ENCODE measurements at places on chromosomes 11 and 22. TPM values are rescaled to one million over a fixed set of nuclear protein-coding genes. Genes with fewer than 3 reads are reported as not detected.
A peak's percentile ranks its signal among the peaks of the same experiment; 100 is the strongest.

DNA sequence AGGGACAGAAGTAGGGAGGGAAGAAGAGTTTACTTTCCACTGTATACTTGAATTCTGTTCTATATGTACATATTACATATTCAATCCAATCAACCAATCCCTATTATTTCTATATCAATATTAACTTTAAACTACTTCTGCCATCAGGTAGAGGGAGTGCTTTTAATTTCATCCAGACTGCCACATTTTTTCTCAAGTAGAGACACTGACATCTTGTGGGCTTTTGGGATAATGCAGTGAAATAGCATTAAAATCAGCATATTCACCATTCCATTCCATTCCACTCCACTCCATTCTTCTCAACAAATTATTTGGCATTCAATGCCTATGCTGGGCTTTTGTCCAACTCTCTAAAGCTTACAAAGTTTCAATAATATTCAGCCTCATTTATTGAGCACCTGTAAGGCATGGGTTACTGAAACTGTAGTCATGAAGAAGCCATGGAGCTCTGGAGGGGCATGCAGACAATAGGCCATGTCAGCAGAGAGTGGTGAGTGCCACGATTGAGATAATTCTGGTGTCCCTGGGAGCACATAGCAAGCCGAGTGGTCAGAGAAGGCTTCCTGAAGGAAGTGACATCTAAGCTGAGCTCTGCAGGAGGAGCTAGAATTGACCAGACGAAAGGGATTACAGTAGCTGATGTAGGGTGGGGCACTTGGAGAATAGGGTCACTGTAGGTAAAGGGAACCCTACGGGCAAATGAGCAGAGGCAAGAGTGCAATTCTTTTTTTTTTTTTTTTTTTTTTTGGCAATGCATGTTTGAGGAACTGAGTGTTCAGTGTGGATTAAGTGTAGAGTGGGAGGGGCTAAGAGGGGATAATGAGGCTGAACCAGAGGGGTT lies 12.8 kb upstream of the CLPB start:
- no peaks in the 10 kb centered on the region for H3K36me3 ChIP-seq
- H3K27me3 ChIP-seq, result no peaks in the 10 kb centered on the region
- no peaks in the 10 kb centered on the region for H3K4me1 ChIP-seq
- no peak overlapping the region for H3K27ac ChIP-seq
- H3K4me3 ChIP-seq, result no peak overlapping the region

- H3K36me3 ChIP-seq, result no peaks in the 10 kb centered on the region
- H3K4me3 ChIP-seq, result no peak overlapping the region
- H3K4me1 ChIP-seq, result no peaks in the 10 kb centered on the region
- H3K27me3 ChIP-seq, result no peaks in the 10 kb centered on the region
- peak; percentile 15 for DNase-seq
Observed at GRCh38 chr11:93895106-93895862, 44.9 kb upstream of the VSTM5 start.

GRCh38 chr11:76674517-76675400 lies 4.2 kb upstream of the LRRC32 start:
- no peaks in the 10 kb centered on the region for H3K27me3 ChIP-seq
- H3K4me1 ChIP-seq, result peaks cover 5% of the 10 kb centered on the region
- H3K36me3 ChIP-seq, result no peaks in the 10 kb centered on the region
- DNase-seq, result no peak

DNA sequence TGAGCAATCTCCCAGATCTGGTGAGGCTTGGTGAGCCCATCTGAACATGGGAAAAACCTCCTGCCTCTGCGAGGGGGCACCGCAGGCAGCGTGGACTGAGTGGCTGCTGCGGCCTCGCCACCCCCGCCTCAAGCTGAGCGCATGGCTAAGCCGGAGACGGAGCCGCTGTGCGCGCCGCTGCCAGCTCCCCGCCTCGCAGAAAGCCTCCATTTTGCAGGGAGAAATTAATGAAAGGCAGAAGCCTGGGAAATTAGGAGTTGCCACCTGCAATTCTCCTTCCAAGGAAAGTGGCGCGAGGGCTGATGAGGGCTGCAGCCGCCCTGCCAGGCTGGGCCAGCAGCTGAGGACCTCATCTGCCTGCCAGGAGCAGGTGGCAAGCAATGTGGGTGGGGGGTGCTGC lies 35.6 kb upstream of the TCF20 start:
- no peaks in the 10 kb centered on the region for H3K36me3 ChIP-seq
- no peak overlapping the region for H3K27ac ChIP-seq
- no peak overlapping the region for H3K4me3 ChIP-seq
- peaks cover 9% of the 10 kb centered on the region for H3K4me1 ChIP-seq
- no peak for DNase-seq

Gene SMIM35
- not detected for polyA plus RNA-seq

- H3K27me3 ChIP-seq, result no peaks in the 10 kb centered on the region
- H3K36me3 ChIP-seq, result no peaks in the 10 kb centered on the region
- peaks cover 3% of the 10 kb centered on the region for H3K4me1 ChIP-seq
- DNase-seq, result no peak
- no peak overlapping the region for H3K4me3 ChIP-seq
Observed at GRCh38 chr11:34824425-34824824, 91.8 kb downstream of the APIP start.

DNA sequence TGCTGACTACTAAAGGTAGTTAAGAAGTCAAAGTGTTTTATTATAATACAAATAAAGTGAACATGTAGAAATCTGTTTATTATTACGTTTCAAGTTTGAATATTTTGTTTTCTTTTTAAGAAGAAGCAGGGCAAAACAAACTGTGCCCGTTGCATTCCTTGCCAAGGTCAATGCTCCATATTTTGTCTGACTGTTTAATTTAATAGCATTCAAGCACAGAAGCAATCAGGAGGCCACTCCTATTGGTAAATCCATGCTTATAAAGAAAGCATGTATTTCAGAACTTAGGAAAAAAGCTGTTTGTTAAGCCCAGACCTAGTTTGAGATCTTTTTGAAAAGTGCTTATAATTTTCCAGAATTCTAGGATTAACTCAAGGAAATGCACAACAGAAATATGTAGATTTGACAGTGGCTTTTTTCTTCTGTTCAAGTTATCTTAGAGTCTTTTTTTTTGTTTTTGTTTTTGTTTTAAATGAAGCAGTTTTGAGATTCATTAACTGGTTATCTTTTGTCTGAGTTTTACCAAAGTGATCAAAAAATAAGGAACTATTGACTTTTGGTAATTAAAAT lies 51.7 kb downstream of the ARHGAP42 start:
- H3K36me3 ChIP-seq, result no peaks in the 10 kb centered on the region
- H3K4me3 ChIP-seq, result no peak overlapping the region
- DNase-seq, result no peak
- no peaks in the 10 kb centered on the region for H3K27me3 ChIP-seq

- no peak for DNase-seq
- H3K4me1 ChIP-seq, result peaks cover 14% of the 10 kb centered on the region
- H3K27ac ChIP-seq, result no peak overlapping the region
- H3K36me3 ChIP-seq, result no peaks in the 10 kb centered on the region
- H3K27me3 ChIP-seq, result no peaks in the 10 kb centered on the region
Observed at GRCh38 chr22:44698531-44699421, 3.2 kb upstream of the PRR5 start.

Gene SMTNL1
- 0.44 TPM for polyA plus RNA-seq

Gene NDUFC2
- 156 TPM for polyA plus RNA-seq

- no peaks in the 10 kb centered on the region for H3K27me3 ChIP-seq
- no peak overlapping the region for H3K27ac ChIP-seq
- DNase-seq, result no peak
- H3K4me3 ChIP-seq, result no peak overlapping the region
Observed at GRCh38 chr11:95888439-95888838, 35.5 kb downstream of the MTMR2 start.

DNA sequence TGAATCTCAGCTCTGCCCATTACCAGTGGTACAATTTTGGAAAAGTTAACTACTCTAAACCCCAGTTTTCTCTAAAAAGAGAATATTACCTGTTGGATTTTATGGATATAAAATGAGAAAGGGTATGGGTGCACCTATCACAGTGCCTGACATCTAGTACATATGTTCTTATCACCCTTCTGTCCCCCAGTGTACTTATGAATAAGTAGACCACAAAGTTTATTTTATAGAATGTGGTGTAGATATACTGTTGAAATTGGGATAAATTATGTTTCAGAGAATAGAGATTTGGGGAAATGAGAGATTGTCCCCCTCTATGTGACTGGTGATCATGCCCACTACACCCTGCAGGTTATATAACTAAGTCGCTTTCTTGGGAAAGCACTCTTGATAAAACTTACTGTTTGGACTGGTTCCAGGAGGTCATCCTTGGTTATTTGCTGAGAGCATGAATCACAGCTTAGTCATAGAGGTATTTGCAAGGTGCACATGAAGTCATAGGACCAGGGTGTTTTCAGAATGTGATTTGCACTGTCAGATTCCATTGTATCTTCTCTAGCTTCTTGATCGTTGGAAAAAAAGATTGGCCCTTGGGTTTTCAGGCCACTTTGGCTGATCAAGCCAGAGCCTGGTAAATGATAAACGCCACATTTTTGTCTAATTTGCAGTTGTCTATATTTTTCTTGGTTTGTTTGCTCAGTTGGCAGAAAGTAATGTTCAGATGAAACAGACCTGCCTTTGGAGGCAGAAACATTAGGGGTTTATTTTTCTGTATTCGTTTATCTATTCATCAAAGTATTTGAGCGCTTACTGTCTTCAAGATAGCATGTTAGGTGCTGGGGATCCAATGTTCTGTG lies 21.3 kb downstream of the STX3 start:
- H3K27me3 ChIP-seq, result no peaks in the 10 kb centered on the region
- no peaks in the 10 kb centered on the region for H3K36me3 ChIP-seq
- no peak for DNase-seq
- H3K4me1 ChIP-seq, result no peaks in the 10 kb centered on the region
- H3K4me3 ChIP-seq, result no peak overlapping the region

- H3K4me3 ChIP-seq, result no peak overlapping the region
- H3K36me3 ChIP-seq, result no peaks in the 10 kb centered on the region
- no peaks in the 10 kb centered on the region for H3K4me1 ChIP-seq
- no peaks in the 10 kb centered on the region for H3K27me3 ChIP-seq
- H3K27ac ChIP-seq, result no peak overlapping the region
Observed at GRCh38 chr22:22883090-22883727, 4.4 kb upstream of the IGLL5 start.

Gene C1QTNF5
- not detected for polyA plus RNA-seq

Measured in naive thymus-derived CD4-positive, alpha-beta T cell (primary cell).